ENCODE measurements at places on chromosomes 7 and 10. TPM values are rescaled to one million over a fixed set of nuclear protein-coding genes. Genes with fewer than 3 reads are reported as not detected.

Gene ANKRD2
- not detected for total RNA-seq

- no peak overlapping the region for H3K27ac ChIP-seq
- H3K4me1 ChIP-seq, result peaks cover 13% of the 10 kb centered on the region
- H3K36me3 ChIP-seq, result peaks cover 4% of the 10 kb centered on the region
These were observed 79.1 kb upstream of the PPIF start for GRCh38 chr10:79268161-79268601.

DNA sequence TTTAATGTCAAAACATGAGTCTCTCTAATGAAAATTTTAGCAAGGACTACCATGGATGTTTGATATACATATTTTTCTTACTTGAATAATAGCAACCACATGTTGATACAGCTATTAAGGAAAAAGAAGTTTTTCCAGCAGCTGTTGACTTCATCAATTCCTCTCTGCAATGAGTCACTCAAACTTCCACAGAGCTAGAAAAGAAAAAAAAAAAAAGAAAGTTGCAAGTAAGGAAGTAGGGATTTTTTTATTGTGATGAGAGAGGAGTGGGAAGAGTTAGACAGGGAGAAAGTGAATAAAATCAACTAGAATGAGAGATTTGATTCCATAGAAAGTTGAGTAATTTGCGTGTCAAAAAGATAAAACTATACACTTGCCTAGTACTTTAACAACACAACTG is 46.2 kb downstream of the CAV1 start:
- no peak for DNase-seq
- H3K36me3 ChIP-seq, result no peaks in the 10 kb centered on the region
- no peaks in the 10 kb centered on the region for H3K4me1 ChIP-seq
- H3K27me3 ChIP-seq, result 0 out of 3 replicates have a peak, but pooled peaks cover 3% of the 10 kb centered on the region
- H3K27ac ChIP-seq, result no peak overlapping the region

GRCh38 chr10:541750-542371 is 147.6 kb downstream of the DIP2C start:
- H3K4me3 ChIP-seq, result no peak overlapping the region
- no peak overlapping the region for H3K27ac ChIP-seq
- H3K4me1 ChIP-seq, result no peaks in the 10 kb centered on the region
- peaks cover 10% of the 10 kb centered on the region for H3K27me3 ChIP-seq
- no peaks in the 10 kb centered on the region for H3K36me3 ChIP-seq
- no peak for DNase-seq

Gene ZNF438
- total RNA-seq, result 0.91 TPM

GRCh38 chr7:36430186-36430585 is 40.5 kb downstream of the ANLN start:
- H3K36me3 ChIP-seq, result peaks cover 94% of the 10 kb centered on the region
- H3K27ac ChIP-seq, result no peak overlapping the region
- no peak overlapping the region for H3K4me3 ChIP-seq
- no peaks in the 10 kb centered on the region for H3K4me1 ChIP-seq
- DNase-seq, result no peak
- no peaks in the 10 kb centered on the region for H3K27me3 ChIP-seq

- no peak for DNase-seq
- peak overlapping the region; percentile 71 for H3K27ac ChIP-seq
- H3K4me3 ChIP-seq, result peak overlapping the region; percentile 32
- H3K27me3 ChIP-seq, result 0 out of 2 replicates have a peak, but pooled peaks cover under 1% of the 10 kb centered on the region
- H3K36me3 ChIP-seq, result no peaks in the 10 kb centered on the region
- H3K4me1 ChIP-seq, result no peaks in the 10 kb centered on the region
These were observed 288.3 kb upstream of the NFE2L3 start for GRCh38 chr7:25863729-25864110.

DNA sequence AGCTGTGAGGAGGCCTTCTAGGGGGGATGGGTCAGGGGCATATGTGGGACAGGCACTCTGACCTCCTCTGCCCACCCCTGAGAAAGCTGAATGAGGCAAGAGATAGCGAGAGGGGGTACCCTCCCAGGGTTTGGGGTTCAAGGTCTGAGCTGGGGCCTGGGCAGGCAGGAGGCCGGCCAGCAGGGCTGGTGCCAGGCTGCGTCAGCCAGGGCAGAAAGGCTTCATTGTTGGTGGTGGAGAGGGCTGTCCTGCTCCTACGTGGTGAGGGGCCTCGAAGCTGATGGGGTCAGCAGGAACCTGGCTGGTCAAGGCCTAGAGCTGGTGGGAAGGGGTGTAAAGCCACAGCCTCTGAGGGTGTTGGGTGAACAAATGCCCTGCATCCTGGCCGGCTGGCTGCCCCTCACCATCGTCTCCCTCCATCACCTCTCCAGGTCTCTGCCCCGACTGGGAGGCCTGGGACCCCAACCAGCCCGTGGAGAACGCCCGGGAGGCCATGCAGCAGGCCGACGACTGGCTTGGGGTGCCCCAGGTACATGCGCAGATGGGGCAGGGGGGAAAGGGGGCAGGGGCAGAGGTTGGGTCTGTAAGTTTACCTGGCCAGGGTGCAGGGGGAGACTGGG is 6.6 kb downstream of the FLNC start:
- H3K27me3 ChIP-seq, result no peaks in the 10 kb centered on the region
- no peak overlapping the region for H3K27ac ChIP-seq
- H3K36me3 ChIP-seq, result peaks cover 90% of the 10 kb centered on the region

Gene ELFN1
- total RNA-seq, result 0.45 TPM

GRCh38 chr10:70562036-70562755 is 40.3 kb downstream of the PRF1 start:
- no peak for DNase-seq
- H3K4me3 ChIP-seq, result no peak overlapping the region
- peaks cover 74% of the 10 kb centered on the region for H3K4me1 ChIP-seq
- H3K36me3 ChIP-seq, result no peaks in the 10 kb centered on the region

DNA sequence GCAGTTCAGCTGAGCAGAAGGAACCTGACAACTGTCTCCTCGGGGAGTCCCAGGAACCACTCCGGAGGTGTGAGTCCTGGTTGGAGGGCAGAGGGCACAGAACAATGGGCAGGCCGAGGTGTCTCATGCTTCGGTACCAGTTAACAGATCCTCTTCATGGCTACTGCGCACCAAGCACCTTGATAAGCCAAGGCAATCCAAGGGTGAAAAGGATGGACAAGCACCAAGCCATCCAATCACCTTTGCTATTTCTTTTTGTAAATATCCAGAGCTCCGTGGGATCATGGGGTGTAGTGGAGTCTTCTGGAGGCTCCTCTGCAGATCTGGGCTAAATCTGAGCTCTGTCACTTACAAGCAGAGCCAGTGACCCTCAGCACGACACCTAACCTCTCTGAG is 233.5 kb downstream of the WDR11 start:
- no peak overlapping the region for H3K4me3 ChIP-seq
- no peak for DNase-seq
- H3K27ac ChIP-seq, result no peak overlapping the region
- H3K36me3 ChIP-seq, result no peaks in the 10 kb centered on the region
- no peaks in the 10 kb centered on the region for H3K4me1 ChIP-seq

Gene SLIT1
- 0.09 TPM for total RNA-seq

GRCh38 chr10:69472544-69472943 is 21.3 kb downstream of the TSPAN15 start:
- no peak for DNase-seq
- no peak overlapping the region for H3K4me3 ChIP-seq
- no peaks in the 10 kb centered on the region for H3K36me3 ChIP-seq
- peaks cover 43% of the 10 kb centered on the region for H3K27me3 ChIP-seq
- no peak overlapping the region for H3K27ac ChIP-seq

Gene MUC3A
- 2.6 TPM for total RNA-seq

Gene PRKG1
- total RNA-seq, result 0.22 TPM

DNA sequence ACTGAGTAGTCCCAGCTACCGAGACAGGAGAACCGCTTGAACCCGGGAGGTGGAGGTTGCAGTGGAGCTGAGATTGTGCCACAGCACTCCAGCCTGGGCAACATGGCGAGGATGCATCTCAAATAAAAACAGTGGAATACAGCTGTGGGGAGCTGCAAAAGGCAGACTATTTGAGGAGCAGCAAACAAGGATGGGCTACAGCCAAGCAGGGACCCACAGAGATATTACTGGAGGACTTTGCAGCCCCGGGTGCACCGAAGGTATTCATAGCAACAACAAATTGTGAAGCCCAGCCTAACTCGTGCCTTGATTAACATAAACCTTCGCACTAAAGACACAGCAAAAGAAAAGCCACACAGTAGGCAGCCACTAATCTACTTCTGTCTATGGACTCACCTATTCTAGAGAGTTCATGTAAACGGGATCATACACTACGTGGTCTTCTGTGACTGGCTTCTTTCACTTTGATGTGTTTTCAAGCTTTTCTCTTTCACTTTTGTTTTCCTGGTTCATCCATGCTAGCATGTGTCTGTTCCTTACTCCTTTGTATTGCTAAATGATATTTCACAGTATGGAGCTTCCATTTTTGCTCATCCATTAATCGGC is 34.0 kb downstream of the PODXL start:
- DNase-seq, result no peak
- no peaks in the 10 kb centered on the region for H3K4me1 ChIP-seq
- H3K27me3 ChIP-seq, result peaks cover 45% of the 10 kb centered on the region
- no peaks in the 10 kb centered on the region for H3K36me3 ChIP-seq
- H3K27ac ChIP-seq, result no peak overlapping the region
- no peak overlapping the region for H3K4me3 ChIP-seq

GRCh38 chr10:76514869-76515268 is 1083.4 kb downstream of the LRMDA start:
- H3K4me1 ChIP-seq, result no peaks in the 10 kb centered on the region
- H3K4me3 ChIP-seq, result no peak overlapping the region
- no peak overlapping the region for H3K27ac ChIP-seq

Gene CNNM1
- not detected for total RNA-seq

- H3K27ac ChIP-seq, result no peak overlapping the region
- DNase-seq, result no peak
- no peaks in the 10 kb centered on the region for H3K4me1 ChIP-seq
- H3K4me3 ChIP-seq, result no peak overlapping the region
- no peaks in the 10 kb centered on the region for H3K27me3 ChIP-seq
These were observed 89.6 kb upstream of the TEX47 start for GRCh38 chr7:88885131-88885530.

Gene PLAU
- 4.4 TPM for total RNA-seq

Gene GFRA1
- total RNA-seq, result 0.04 TPM

Gene KIAA1217
- 0.20 TPM for total RNA-seq

GRCh38 chr7:135190703-135191102 is 20.2 kb upstream of the CYREN start:
- no peak for DNase-seq
- H3K4me1 ChIP-seq, result no peaks in the 10 kb centered on the region
- peaks cover 21% of the 10 kb centered on the region for H3K36me3 ChIP-seq
- no peak overlapping the region for H3K4me3 ChIP-seq
- H3K27ac ChIP-seq, result no peak overlapping the region

Gene EBLN1
- 0.95 TPM for total RNA-seq

DNA sequence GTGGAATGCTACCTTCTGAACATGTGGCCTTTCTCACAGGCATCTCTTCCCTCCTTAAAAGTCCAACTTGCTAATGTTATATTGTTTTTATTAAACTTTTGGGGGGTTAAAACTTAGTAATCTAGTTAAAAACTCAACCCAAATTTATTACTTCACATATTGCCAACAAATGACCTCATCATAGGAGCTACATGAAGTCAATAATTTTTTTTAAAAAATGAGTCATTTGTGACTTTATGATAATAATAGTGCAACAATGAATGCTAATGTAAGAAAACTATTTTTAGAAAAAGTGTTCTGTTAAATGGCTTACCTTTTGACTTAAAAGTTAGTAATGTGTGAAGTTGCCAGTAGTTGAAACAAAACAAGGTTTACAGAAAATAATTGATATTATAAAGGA is 325.9 kb upstream of the FZD1 start:
- no peaks in the 10 kb centered on the region for H3K27me3 ChIP-seq
- no peak overlapping the region for H3K4me3 ChIP-seq
- DNase-seq, result no peak
- H3K4me1 ChIP-seq, result no peaks in the 10 kb centered on the region
- H3K36me3 ChIP-seq, result no peaks in the 10 kb centered on the region

Gene SYT15B
- total RNA-seq, result 0.18 TPM

DNA sequence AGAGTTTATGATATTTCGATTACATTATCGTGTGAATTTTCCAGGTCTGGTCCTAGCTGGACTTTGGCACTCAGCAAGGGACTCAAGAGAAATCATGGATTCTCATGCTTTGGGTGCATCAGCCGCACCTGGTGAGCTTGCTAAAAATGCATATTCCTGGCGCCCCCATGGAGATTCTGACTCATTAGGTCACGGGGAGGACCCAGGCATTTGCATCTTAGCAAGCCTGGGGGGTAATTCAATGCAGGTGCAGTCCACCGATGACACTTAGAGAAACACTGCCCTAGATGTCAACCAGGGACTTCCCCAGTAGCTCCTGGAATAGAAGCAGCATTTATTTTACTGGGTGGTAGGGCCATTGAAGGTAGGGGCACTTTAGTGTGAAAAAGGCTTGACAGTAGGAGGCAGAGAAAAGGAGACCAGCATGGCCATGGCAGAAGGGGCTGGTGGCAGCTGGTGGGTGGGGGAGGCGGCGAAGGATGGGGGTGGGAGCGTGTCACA is 29.9 kb upstream of the PDCD4 start:
- no peak overlapping the region for H3K4me3 ChIP-seq
- H3K4me1 ChIP-seq, result peaks cover 6% of the 10 kb centered on the region
- DNase-seq, result no peak
- H3K27ac ChIP-seq, result no peak overlapping the region
- H3K36me3 ChIP-seq, result no peaks in the 10 kb centered on the region

DNA sequence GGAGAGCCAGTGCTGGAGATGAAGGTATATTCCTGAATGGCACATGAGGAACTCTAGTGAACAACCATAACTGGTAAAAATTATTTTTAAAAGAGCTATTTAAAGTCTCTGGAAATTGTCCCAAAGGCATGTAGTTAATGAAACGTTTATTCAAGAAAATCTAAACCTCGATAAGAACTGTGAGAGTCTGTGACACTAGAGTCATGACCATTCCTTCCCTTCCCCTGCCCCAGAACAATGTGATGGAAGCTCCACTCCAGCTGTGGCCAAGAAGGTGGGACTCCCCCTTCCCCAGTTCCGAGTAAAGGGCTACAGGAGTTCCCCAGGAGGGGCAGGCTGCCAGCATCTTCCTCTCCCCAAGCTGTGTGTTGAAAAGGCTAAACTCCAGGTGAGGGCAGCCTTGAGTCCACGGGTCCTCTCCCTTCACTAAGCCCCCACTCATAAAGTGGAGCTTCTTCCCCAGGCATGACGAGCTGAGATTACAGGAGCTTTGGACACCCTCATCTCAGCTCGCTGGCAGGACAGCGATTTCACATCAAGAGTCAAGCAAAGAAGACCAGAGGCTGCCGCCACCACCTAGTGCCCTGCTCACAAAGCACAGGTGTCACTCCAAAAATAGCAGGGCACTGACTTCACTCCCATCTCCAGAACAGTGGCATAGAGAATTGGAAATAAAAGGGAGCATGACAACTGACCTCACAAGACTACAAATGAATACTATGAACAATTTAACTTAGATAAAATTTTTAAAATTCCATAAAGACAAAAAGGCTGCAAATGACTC is 68.5 kb downstream of the NHLRC2 start:
- H3K36me3 ChIP-seq, result no peaks in the 10 kb centered on the region
- no peaks in the 10 kb centered on the region for H3K27me3 ChIP-seq
- H3K4me3 ChIP-seq, result no peak overlapping the region
- no peaks in the 10 kb centered on the region for H3K4me1 ChIP-seq
- no peak for DNase-seq

GRCh38 chr7:138802706-138803105 is 4.7 kb upstream of the ATP6V0A4 start:
- H3K4me3 ChIP-seq, result no peak overlapping the region
- H3K36me3 ChIP-seq, result no peaks in the 10 kb centered on the region
- H3K4me1 ChIP-seq, result no peaks in the 10 kb centered on the region
- DNase-seq, result no peak
- H3K27me3 ChIP-seq, result peaks cover 28% of the 10 kb centered on the region
- H3K27ac ChIP-seq, result no peak overlapping the region
